ENCODE measurements at places on chromosomes 7 and 10. TPM values are rescaled to one million over a fixed set of nuclear protein-coding genes. Genes with fewer than 3 reads are reported as not detected.

SEMA3C gene
- total RNA-seq, result 6.6 TPM

FBXO24 gene
- 0.27 TPM for total RNA-seq

BRI3 gene
- 67.3 TPM for total RNA-seq

ETV1 gene
- 15.2 TPM for total RNA-seq

CLDN12 gene
- 10.2 TPM for total RNA-seq

EGR2 gene
- 0.13 TPM for total RNA-seq

ACSM6 gene
- total RNA-seq, result not detected

HMX2 gene
- not detected for total RNA-seq

PKD2L1 gene
- not detected for total RNA-seq

DYDC2 gene
- total RNA-seq, result not detected
